ENCODE measurements at places on chromosomes 6 and 20.

GRCh38 chr6:95545226-95545625 is 32.1 kb upstream of the MANEA start:
- no peak for DNase-seq

DNA sequence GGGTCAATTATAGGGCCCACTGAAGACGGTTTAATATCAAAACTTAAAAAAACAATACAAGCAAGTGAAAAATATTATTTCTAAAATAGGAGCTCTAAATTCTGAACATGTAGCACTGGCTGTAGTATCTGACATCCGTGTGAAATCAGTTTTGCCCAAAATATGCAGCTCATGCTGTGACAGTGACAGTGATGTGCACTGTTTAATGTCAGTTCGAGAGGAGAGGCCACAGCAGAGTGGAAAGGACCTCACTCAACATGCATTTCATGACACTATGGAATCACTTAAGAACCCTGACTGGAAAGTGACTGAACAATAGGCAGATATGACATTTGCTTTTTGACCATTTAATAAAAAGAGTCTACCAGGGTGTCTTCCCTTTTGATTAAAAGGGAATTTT is 397.0 kb downstream of the FRK start:
- no peak for DNase-seq

DNA sequence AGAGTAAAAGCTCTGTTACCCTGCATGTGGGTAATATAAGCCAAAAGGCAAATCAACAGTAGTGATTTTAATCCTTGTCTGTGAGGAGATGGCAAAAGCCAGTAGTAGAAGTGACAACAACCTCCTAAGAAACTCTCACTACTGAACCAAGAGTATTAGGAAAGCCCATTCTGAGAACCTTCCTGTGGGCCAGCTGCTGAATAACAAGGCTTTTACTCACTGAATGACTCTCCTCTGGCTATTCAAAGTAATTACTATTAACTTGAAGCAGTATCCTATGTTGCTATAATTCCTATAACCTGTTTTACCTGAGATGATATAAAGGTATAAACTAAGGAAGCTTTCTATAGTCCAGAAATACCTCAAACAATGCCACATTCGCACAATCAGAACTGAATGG is 55.1 kb downstream of the CHD6 start:
- DNase-seq, result no peak

- DNase-seq, result no peak
Measured at GRCh38 chr20:717832-718231, 42.2 kb upstream of the SCRT2 start.

DNA sequence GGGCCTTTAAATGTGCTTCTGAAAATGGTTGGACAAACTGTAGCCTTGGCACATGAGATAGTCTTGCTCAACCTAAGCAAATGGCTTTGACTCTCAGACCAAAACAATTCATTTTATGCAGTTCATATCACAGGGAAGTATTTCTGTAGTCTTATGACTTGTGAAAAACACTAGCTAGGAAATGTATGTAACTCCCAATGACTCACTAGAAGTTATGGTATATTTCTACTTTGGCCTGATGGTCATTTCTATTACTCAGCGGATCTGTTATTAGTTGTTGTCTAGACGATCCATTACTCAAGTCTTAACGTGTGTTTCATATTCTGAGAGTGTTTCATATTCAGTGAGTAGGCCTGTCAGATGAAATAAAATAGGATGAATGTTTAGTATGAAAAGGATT is 1333.5 kb downstream of the KHDRBS2 start:
- DNase-seq, result no peak

DNA sequence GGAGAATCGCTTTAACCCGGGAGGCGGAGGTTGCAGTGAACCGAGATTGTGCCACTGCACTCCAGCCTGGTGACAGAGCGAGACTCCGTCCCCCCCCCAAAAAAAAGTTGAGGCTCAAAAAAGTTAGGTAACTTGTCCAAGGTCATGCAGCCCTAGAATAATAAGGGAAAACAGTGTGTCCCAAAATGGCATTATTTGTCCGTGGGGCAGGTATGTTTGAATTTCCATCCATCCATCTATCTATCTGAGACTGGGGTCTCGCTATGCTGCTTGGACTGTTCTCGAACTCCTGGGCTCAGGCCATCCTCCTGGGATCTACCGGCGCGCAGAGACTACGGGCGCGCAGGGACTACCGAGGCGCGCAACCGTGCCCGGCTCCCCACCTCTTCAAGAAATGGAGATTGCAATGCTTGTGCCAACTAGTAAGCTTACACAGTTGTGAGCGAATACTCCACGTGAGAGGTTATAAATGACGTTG is 374 bp upstream of the ABCC10 start:
- no peak for DNase-seq

GRCh38 chr20:17646961-17647301 is 35.1 kb downstream of the RRBP1 start:
- DNase-seq, result no peak

GRCh38 chr6:97697456-97697855 is 414.4 kb upstream of the MMS22L start:
- no peak for DNase-seq

GRCh38 chr6:109788687-109789086 is 97.6 kb downstream of the FIG4 start:
- DNase-seq, result no peak

- no peak for DNase-seq
Measured at GRCh38 chr6:129853996-129854711, 7.0 kb downstream of the TMEM244 start.

GRCh38 chr6:49698478-49698877 is 14.9 kb downstream of the CRISP2 start:
- no peak for DNase-seq

DNA sequence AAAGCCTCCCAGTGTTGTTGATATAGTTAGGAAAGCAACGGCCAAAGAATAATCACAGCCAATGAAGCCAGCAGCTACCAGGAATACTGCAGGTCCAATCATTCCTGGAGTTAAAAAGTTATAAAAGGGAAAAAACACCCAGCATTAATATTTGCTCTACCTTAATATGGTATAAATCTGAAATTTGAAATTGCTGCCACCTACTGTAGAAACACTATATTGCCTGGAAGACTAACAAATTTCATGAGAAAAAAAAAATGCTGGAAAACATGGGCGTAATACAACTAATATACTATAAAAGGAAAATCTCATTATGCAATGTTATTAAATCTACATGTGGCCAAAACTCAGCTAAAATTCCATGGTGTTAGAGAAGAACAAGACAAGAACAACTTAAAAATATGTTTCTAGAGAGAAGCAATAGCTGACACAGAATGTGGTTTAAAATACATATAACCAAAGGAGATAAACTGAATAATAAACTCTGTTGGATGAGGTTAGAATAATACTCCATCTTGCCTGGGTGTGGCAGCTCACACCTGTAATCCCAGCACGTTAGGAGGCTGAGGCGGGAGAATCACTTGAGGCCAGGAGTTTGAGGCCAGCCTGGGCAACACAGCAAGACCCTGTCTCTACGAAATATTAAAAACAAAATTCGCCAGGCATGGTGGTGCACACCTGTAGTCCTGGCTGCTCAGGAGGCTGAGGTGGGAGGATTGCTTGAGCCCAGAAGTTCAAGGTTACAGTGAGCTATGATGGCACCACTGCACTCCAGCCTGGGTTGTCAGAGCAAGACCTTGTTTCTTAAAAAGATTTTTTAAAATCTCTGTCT is 43.1 kb downstream of the SLC17A5 start:
- DNase-seq, result no peak

DNA sequence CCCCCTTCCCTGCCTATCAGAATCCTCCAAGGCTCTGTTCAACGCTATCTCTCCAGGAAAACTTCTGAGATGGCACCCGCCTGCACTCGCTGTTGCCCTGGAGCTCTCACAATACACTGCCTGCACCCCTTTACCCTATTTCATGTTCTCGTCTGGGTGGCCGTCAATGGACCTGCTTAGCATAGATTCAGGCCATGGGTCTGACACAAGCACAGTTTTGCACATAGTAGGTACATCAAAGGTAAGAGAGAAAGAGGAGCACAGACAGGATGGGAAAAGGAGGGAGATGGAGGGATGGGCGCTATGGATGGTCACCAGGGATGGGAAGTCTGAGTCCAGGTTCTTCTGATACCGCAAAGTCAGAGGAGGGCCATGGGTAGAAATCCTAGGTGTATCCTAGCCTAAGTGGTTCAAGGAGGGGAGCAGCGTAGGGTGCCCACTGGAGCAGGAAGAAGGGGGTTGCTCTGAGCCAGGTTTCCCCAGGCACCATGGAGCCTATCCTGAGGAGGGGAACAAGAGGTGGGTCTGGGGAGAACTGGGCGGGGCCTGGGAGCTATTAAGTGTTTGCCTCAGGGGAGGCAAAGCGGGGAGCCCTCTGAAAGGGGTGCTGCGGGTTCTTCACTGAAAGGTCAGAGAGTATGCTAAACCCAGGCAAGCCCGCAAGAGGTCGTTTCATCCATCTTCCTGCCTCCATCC is 89.3 kb downstream of the MRPL14 start:
- DNase-seq, result no peak

DNA sequence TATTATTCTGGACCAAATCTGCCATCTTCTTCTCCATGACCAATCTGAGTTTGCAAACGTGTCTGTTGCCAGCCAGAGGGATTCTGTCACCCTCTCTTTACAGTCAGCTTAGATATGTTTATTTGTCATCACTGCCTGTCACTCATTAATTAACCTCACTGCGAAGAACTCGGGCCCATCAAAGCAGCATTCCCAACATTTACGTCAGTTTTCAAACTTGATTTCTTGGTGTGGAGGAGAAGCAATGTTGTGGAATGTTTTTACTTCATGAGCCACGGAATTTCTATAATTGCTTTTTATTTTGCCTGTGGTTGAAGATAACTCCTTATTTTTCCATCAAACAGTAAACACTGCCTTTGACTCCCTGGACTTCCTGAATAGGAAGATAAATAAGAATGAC is 91.8 kb upstream of the CNKSR3 start:
- DNase-seq, result no peak

DNA sequence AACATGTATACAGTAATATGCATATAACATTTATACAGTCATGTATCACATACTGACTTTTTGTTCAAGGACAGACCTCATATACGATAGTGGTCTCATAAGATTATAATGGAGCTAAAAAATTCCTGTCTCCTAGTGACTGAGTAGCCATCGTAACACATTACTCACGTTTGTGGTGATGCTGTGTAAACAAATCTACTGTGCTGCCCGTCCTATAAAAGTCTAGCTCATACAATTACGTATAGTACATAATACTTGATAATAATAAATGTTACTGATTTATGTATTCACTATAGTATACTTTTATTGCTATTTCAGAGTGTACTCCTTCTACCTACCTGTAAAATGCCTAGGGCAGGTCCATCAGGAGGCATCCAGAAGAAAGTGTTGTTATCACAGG is 17.4 kb downstream of the SERAC1 start:
- DNase-seq, result no peak
